Ureter (tissue), 1 donor: ENCODE measurements at places on chromosomes 1 and 21.

DNA sequence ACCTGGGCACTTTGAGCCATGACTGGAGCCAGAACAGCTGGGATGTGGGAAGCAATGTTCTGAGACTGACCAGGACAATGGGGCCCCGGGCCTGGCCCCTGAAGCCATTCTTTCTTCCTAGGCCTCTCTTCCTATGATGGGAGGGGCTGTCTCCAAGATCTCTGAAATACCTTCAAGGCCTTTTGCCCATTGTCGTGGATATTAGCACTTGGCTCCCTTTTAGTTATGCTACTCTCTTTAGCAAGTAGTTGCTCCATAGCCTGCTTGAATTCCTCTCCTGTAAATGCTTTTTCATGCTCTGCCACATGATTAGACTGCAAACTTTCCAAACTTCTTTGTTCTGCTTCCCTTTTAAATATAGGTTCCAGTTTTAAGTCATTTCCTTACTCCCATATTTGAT, 262.9 kb upstream of the CACYBP start:
- DNase-seq: no peak

GRCh38 chr1:109923946-109924275, 13.3 kb downstream of the CSF1 start:
- no peak for DNase-seq

DNA sequence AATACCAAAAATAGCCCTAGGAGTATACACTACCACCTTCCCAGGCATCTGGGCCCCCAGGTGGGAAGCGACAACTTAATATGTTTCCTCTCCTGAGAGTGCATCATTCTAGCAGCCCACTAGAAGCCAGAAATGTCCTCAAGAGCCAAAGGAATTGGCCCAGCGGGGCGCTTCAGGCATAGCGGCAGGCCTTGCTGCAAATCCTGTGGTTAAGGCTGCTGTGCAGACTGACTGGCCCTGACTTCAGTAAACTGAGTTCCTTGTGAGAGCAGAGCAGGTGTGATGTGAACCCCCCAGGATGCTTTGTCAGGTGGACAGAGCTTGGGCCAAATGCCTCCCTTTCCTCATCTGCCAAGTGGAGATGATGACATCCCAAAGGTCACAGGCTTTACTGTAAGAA, 29.7 kb upstream of the LDLRAP1 start:
- DNase-seq: no peak

GRCh38 chr1:229127301-229127700, 143.6 kb upstream of the RAB4A start:
- no peak for DNase-seq

DNA sequence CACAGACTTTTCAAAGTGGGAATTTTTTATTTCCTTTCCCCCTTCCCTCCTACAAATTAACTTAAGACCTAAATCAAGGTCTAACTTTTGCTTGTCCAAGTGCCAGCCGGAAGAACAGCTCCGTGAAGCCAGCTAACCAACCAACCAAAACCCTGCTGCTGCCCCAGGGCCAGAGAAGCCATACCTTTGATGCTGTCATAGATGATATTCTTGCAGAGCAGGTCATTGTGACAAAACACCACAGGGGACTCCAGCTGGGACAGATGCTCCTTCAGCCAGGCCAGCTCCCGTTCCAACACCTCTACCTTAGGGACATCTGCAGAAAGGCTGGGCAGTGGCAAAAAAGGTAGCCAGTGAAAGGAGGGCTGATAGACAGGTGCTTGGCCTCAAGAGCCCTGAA, 10.7 kb downstream of the ETNK2 start:
- DNase-seq: no peak

DNA sequence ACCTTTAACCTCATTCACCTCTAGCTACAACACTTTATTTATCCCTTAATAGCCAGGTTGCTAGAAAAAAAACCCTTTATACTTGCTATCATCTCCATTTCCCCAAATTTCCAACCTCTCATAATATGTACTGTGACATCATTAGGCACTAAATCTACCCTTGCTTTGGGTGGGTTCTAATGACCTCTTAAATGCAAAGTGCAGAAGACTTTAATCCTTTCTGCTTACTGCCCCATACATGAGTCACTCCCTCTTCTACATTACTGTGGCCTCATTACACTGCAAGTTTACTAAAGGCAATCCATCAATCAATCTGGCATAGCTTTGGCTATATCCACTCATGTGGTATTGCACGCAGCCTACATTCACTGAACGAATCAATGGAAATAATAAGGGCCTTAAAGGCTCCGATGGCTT, 353.3 kb downstream of the SMYD3 start:
- DNase-seq: no peak

DNA sequence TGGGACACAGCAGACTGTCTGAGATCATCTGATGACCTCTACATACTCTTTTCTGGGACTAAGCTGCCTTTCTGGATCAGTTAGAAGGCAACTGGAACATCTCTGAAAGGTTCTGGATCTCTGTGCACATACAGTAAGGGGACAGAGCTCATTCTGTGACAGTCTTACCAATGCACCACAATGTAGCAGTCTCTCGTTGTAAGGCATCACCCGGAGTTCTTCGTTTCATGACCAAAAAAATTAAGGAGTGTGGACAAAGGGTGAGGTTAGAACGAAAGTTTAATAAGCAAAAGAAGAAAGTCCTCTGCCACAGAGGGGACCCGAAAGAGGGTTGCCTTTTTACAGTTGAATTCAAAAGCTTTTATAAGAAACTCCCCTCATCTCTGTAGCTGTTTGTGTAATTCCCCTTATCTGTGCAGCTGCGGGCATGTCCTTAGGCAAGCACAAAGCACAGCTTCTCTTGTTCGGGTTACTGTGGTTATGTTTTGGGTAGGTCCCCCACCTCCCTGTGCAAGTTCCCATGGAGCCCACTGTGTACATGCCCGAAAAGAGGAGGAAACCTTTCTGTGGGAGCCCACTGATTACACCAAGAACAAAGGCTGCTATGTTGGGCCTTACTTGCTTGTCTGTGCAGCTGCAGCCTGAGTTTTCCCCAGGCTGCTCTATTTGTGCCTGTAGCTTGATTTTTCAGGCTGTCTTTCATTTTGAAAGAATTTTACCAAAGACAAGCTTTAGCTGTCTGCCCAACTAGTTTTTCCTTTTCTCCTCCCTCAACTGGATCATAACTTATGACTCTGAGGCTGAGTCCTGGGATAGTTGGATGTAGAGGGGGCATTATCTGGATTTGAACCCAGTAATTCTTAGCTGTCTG, 53.1 kb upstream of the CACNA1E start:
- no peak for DNase-seq

DNA sequence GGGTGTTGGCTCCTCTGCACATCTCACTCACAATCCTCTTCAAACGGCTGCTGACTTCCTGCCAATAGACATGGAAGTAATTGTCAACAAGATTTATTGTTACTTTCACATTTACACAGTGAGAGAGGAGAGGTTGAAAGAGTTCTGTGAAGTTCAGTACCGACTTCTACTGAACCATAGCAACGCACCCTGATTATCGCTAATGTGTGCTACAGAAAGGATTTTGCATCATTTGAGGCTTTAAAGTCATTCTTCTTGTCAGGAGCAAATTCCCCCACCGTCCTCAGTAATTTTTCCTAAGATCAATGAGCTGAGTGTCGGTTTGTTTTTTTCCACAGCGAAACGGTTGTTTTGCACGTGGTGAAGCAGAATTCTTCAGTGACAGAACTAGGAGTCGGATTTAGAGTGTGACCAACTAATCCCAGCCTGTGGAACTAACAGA, 361.0 kb downstream of the ADGRL2 start:
- DNase-seq: no peak

- no peak for DNase-seq
Observed at GRCh38 chr21:30232011-30232410, 16.1 kb upstream of the CLDN8 start.

- no peak for DNase-seq
Observed at GRCh38 chr21:38679534-38679933, 126.2 kb upstream of the ETS2 start.

- no peak for DNase-seq
Observed at GRCh38 chr1:59008599-59009347, 224.9 kb upstream of the JUN start.

GRCh38 chr1:155499953-155500639, 62.5 kb downstream of the ASH1L start:
- no peak for DNase-seq

DNA sequence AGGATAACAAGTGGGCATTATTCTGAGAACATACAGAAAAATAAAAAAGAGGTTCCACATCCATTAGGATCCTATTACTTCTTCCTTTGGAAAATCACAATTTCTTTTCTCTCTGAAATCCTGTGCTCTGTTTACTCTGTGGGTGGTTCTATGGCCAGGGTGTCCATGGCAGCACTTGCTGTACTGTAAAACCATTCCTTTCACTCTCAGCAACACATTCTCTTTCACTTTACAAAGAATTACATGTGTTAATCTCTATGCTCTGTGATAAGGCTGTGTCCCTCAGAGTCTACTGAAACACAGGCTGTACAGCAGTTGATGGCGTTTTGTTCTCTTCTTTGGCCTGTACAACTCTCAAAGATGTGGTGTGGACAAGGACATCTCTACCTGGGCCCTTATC, 524.1 kb downstream of the PTBP2 start:
- no peak for DNase-seq

DNA sequence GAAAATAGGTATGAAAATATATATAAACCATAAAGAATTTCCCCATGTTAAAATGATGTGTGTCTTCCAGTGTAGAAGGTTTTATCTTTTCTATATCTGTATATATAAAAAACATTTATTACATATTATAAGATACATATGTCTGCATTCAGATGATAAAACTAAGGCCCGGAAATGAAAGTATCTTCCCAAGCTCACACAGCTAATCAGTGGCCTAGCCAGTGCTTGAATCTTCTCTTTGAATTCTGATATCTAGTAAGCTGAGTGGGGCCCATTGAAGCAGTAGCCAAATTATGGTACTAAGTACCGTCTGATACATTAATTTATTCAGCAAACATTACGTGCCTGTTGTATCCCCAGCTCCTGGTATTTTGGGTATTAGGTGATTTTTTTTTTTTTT, 28.6 kb downstream of the UCK2 start:
- no peak for DNase-seq

- DNase-seq: no peak
Observed at GRCh38 chr1:201026836-201027235, 3.3 kb upstream of the KIF21B start.

GRCh38 chr1:163544441-163544840, 222.7 kb downstream of the NUF2 start:
- DNase-seq: no peak
